ENCODE measurements at places on chromosomes 1 and 21.

DNA sequence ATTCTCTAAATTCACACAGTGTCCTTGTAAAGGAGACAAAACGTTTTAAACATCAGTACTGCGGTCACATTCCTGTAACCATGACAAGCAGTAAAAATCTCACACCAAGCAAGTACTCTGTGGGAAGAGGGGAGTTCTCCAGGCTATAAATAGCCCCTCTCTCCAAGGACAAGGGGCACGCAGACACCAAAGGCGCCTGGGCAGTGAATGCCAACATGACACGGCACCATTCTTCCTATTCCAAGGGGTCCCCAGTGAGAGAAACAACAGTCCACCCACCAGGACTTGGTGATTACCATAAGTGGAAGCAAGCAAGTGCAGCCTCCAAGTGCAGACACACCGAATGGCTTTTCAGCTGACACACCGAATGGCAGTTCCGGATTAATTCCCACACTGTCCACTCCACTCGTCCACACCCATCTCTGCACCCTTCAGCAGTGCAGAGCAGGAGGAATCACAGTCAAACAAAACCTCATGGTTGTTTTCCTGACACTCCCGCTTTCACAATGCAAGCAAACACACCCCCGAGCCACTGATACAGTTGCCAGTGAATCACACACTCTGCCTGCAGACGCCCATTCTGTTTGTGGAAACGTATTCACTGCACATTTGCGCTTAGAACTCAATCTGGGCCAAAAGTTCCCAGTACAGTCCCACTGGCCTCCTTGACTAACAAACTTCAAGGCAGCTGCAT, 1.8 kb downstream of the PTTG1IP start:
- no peak for DNase-seq

DNA sequence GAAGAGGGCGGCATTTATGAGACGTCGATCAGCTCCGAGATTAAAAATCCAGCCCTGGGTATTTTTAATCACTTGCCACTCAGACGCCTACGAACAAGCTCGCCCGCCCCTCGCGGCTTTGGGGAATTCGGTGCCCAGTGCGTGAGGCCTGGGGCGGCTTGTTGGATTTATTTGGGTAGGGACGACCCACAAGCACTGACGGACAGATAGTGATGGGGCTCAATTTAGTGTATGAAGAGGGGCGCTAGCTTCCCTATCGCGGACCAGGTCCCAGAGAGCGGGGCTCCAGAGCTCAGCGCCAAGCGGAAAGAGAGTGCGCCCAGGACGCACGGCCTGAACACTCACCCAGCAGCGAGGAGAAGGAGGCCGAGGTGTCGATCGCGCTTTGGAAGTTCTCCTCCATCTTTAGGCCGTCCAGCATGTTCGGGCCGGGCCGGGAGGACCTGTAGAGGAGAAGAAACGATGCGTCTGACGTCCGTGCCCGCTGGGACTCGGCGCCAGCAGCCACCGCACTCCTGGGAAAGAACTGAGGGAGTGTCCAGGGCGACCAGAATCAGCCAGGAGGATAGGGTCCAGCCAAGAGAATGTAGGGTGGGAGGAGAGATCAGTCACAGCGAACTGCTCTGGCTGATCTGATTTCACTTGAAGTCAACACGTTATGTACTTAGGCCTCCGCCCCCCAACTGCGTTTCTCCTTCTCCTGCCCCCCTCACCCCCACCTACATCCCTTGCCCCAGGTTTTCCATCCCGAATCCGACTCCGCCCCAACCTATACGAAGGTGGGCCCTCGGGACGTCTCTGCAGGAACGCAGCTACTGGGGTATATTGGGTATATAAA, 1.2 kb downstream of the LMX1A start:
- DNase-seq: no peak

DNA sequence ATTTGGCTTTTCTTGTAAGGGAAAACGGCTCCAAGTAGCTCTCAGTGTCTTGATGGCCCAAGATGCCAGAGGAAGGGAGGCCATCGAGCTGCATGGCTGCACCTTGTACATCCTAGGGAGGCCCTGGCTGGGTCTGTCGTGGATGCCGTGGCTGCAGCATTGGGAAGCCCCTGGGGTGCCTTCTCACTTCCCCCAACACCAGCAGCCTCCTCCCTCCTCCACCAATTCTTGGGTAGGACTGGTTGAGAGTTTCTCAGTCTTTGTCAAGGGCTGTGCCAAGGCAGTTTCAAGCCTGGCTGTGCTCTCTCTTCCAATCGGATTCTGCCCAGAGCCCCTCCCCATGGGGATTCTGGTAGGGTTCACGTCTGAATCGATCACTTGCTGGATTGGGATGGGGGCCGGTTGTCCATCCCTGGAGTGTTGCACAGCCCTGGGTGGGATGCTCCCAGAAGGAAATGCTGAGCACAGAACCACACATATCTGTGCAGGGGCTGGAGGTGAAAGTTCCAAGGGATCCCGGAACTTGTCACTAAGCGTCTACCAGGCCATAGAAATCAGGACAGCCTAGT, 14.0 kb upstream of the SPSB1 start:
- DNase-seq: no peak

DNA sequence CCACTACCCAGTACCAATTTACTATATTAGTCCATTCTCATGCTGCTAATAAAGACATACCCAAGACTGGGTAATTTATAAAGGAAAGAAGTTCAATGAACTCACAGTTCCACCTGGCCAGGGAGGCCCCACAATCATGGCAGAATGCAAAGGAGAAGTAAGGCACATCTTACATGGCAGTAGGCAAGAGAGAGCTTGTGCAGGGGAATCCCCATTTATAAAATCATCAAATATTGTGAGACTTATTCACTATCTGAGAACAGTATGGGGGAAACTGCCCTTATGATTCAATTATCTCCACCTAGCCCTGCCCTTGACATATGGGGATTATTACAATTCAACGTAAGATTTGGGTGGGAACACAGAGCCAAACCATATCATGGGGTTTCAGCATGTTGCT, 6.4 kb downstream of the CD58 start:
- no peak for DNase-seq

DNA sequence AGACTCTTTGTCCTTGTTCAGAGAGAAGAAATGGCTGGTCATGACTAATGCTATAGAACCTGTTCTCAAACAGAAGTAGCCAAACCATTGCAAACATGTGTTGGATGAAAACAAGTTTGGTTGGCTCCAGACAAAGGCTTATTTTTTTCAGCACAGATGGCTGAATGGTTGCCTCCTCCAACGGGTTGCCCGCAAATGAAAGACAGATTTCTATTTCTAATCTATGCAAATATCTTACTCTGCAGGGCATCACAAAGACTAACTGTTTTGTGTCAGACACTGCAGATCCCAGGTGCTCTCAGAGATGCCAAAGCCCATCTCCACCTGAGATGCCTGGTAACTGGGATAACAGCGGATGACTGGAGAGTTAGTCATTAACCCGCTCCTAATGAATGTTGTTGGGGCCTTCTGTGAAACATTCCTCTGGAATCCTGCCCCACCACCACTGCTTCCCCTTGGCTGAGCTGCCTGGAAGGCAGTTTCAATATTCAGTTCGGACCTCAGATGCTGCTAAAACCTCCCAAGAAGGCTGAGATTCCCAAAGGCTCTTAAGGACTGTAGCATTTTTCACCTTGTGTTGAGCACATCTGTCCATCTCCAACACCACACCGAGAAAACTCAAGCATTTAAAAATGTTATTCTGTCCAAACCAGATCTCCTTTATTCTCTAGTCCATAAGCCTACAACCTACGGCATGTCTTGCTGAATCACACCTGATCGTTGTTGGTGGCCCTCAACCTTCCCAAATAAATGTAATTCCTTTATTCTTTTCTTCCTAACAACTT, 104.4 kb downstream of the PTPN14 start:
- no peak for DNase-seq

DNA sequence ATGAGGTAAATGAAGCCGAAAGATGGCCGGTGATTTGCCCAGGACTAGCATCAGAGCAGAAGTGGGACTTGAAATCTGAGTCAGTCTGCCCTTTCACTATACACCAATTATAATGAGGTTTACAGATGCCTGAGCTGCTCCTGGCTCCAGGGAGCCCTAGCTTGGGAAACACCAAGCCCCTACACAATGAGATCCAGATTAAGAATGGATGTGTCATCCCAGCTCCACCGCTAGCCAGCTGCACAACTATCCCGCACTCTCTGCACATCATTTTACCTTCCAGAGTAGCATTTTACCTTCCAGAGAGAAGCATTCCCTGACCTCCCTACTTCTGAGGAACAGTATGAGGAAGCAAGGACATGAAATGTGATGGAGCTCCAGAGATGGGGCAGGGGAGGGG, 27.0 kb downstream of the SERTAD4 start:
- no peak for DNase-seq

DNA sequence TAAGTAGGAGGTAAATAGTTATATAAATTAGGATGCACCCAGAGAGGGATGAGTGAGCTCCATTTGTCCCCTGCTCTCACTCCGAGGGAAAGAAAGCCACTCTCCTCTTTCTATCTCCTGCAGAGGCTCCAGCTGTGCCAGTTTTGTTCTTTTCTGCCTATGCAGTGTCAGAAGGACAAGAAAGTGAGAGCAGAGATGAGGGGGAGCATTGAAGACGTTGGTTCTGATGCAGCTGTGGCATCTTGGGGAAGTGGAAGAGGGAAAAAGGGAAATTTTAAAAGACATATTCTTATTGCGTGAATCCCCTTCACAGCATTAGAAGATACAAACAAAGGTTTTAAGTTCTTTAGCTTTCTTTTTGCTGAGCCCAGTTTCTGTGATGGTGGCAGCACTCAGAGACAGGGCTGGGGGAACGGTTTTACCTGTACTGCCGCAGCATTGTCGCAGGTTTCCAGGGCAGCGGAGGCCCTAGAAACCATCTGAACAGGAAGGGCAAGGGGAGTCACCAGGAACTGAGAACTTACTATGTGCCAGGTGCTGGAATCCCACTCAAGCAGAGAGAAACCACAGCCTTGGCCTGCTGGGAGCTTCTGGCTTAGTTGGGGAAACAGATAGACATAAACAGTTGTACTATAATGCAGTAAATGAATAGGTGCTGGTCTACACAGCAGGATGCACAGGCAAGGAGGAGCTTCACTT, 44.9 kb upstream of the USP24 start:
- DNase-seq: no peak

GRCh38 chr1:236914375-236914774, 89.9 kb downstream of the MT1HL1 start:
- no peak for DNase-seq

- no peak for DNase-seq
Observed at GRCh38 chr1:8016210-8016894, 9.8 kb downstream of the ERRFI1 start.

DNA sequence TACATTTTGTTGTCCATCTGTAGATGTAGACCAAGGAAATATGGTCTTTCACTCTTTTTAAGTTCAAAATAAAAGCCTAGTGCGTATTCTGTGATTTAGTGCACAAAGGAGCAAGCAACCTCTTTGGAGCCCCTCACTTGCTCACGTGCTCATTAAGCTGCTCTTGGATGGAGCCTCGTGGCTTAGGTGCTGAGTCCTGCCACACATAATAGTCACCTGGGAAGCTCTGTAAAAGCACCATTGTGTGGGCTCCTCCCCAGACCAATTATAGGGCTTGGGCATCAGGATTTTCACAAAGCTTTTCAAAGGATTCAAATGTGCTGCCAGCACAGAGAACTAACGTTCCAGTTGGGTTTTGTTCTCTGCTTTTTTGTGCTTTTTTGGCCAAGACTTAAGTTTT, 85.0 kb downstream of the PCP4 start:
- DNase-seq: no peak

DNA sequence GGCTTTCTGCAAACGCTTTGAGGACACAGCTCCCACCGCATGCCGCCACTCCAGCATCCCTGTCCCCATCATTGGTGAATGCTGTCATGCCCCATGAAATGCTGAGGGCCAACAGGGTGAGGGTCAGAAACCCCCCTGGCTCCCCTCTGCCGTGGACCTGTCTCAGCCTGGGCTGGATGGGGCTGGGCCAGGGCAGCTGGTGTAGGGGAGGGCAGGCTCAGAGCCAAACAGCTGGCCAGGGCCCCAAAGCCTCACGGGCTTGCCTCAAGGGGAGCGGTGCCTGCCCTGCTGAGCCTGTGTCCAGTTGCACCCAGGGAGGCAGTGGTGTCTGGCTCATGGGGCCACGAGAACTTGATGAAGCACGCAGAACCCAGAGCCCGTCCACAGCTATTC, 49.7 kb downstream of the S100B start:
- no peak for DNase-seq

- no peak for DNase-seq
Observed at GRCh38 chr1:25889470-25889869, 14.0 kb upstream of the PAQR7 start.

- no peak for DNase-seq
Observed at GRCh38 chr1:2031546-2032540, 12.7 kb downstream of the GABRD start.

GRCh38 chr1:51719146-51719545, 102.3 kb downstream of the OSBPL9 start:
- no peak for DNase-seq

- no peak for DNase-seq
Observed at GRCh38 chr21:14620152-14620551, 74.0 kb upstream of the SAMSN1 start.

GRCh38 chr1:25456502-25456901, 25.8 kb downstream of the MACO1 start:
- DNase-seq: no peak
